ENCODE measurements at places on chromosomes 12 and 14. TPM values are rescaled to one million over a fixed set of nuclear protein-coding genes. Genes with fewer than 3 reads are reported as not detected.

DNA sequence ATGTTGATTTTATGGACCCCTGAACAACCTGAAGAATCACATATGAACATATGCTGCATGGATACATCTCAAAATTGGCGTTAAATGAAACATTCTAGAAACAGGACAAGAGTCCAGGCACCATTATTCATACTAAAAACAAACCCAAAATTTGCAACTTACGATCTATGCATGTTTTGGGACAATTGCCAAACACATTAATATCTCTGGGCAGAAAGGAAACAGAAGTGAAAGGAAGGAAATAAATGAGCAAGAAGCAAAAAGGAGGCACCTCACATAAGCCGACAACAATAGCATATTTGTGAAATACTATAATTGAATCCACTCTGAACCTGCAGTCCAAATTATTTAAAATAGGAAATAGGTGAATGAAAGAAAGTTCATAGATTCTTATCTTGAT lies 1505.3 kb downstream of the AACS start:
- no peaks in the 10 kb centered on the region for H3K27me3 ChIP-seq
- H3K4me1 ChIP-seq = no peaks in the 10 kb centered on the region
- no peak overlapping the region for H3K4me3 ChIP-seq
- H3K27ac ChIP-seq = no peak overlapping the region
- no peak for DNase-seq

DNA sequence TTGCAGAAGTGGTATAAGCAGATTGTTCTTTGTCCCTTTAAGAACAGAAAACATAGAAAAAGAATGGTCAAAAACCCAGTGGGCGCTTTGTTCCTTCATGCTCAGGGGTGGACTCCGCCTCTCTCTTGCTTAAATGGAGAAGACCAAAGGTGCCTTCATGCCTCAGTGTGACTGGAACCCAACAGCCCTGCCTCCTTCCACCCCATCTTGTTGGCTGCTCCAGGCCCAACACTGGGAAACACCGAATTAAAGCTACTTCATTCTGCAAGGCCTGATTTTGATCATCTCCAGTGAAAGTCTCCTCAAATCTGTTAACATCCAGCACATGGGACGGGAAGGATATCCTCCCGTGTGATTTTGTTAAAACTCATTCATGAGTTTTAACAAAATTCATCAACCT lies 103.7 kb downstream of the BCL11B start:
- H3K27ac ChIP-seq = no peak overlapping the region
- no peak overlapping the region for H3K4me3 ChIP-seq
- peaks cover 3% of the 10 kb centered on the region for H3K27me3 ChIP-seq
- DNase-seq = no peak
- no peaks in the 10 kb centered on the region for H3K36me3 ChIP-seq

GRCh38 chr12:6927379-6928021 lies at the start of gene ATN1:
Gene ATN1, plus strand, starts transcription at chr12:6927959. Its CDS starts 6,043 bp downstream, at chr12:6934002.
- peak within 1 kb of the TSS; percentile 84 for H3K27ac ChIP-seq
- peaks cover 41% of the 10 kb centered on the region for H3K4me1 ChIP-seq
- H3K4me3 ChIP-seq = peak within 1 kb of the TSS; percentile 85
- DNase-seq = peak; percentile 84
- H3K36me3 ChIP-seq = no peaks in the 10 kb centered on the region
- H3K27me3 ChIP-seq = no peaks in the 10 kb centered on the region

Gene NPFF
- not detected for total RNA-seq

DNA sequence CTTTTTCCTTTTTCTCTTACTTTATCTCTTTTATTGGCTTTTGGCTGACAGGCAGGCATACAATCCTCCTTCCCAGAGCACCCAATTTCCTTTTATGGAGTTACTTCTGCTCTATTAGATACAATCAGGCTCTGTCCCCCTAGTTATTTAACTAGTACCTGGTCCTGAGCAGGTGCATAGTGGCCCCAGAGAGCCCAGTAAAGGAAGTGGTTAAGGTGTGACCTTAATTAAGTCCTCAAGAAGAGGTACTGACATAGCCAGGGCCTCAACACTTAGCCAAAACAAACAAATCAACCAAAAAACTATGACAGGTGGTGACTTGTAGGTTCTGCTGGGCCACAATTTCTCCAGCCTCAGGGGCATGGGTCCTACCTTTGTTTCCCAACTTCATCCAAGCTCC lies 82.9 kb downstream of the CCDC60 start:
- H3K36me3 ChIP-seq = no peaks in the 10 kb centered on the region
- H3K27me3 ChIP-seq = no peaks in the 10 kb centered on the region
- H3K4me3 ChIP-seq = no peak overlapping the region
- no peak overlapping the region for H3K27ac ChIP-seq
- DNase-seq = no peak

Gene CNTN1
- total RNA-seq = 0.54 TPM

DNA sequence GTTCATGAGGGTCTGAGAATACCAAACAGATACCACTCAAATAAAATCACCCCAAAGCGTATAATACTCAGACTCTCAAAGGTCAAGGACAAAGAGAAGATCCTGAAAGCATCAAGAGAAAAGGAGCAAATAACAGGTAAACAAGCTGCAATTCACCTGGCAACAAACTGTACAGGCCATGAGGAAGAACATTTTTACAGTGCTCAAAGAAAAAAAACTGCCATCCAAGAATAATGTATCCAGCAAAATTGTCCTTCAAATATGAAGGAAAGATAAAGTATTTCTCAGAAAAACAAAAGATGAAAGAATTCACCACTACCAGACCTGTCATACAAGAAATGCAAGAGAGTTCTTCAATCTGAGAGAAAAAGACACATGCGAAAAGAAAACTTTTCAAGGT lies 206.4 kb downstream of the PTPRO start:
- H3K4me1 ChIP-seq = no peaks in the 10 kb centered on the region
- no peak for DNase-seq
- H3K27ac ChIP-seq = no peak overlapping the region

DNA sequence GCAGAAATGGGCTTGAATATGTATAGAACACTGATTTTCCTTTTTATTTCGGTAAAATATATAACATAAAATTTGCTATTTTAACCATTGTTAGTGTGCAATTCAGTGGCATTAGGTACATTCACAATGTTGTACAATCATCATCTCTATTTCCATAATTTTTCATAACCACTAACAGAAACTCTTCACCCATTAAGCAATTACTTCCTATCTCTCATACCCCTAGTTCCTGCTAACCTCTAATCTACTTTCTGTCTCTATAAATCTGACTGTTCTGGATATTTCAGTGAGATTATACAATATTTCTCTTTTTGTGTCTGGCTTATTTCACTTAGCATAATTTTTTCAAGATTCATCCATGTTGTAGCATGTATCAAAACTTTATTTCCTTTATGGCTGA lies 8.9 kb upstream of the RNF212B start:
- no peak overlapping the region for H3K27ac ChIP-seq
- no peak overlapping the region for H3K4me3 ChIP-seq
- no peaks in the 10 kb centered on the region for H3K4me1 ChIP-seq
- no peak for DNase-seq
- no peaks in the 10 kb centered on the region for H3K27me3 ChIP-seq
- no peaks in the 10 kb centered on the region for H3K36me3 ChIP-seq

Gene ARG2
- 2.6 TPM for total RNA-seq

All from psoas muscle (tissue), 8 donors.